ENCODE measurements at places on chromosomes 1 and 21. TPM values are rescaled to one million over a fixed set of nuclear protein-coding genes. Genes with fewer than 3 reads are reported as not detected.

DNA sequence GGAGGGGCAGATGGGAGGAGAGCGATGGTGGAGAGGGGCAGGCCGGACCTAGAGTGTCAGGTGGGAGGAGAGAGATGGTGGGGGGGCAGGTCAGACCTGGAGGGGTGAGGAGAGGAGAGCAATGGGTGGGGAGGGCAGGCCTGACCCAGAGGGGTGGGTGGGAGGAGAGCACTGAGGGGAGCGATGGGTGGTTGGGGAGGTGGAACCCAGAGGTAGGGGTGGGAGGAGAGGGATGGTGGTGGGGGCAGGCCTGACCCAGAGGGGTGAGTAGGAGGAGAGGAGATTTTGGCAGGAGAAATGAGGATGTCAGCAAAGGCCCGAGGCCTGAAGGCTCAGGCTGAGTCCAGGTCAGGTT lies 157.3 kb upstream of the VAMP3 start:
- no peak for DNase-seq

GRCh38 chr1:69611316-69611715 lies 43.6 kb downstream of the LRRC7 start:
- DNase-seq = no peak

GRCh38 chr21:33847588-33848248 lies 67.9 kb downstream of the ATP5PO start:
- no peak for DNase-seq

DNA sequence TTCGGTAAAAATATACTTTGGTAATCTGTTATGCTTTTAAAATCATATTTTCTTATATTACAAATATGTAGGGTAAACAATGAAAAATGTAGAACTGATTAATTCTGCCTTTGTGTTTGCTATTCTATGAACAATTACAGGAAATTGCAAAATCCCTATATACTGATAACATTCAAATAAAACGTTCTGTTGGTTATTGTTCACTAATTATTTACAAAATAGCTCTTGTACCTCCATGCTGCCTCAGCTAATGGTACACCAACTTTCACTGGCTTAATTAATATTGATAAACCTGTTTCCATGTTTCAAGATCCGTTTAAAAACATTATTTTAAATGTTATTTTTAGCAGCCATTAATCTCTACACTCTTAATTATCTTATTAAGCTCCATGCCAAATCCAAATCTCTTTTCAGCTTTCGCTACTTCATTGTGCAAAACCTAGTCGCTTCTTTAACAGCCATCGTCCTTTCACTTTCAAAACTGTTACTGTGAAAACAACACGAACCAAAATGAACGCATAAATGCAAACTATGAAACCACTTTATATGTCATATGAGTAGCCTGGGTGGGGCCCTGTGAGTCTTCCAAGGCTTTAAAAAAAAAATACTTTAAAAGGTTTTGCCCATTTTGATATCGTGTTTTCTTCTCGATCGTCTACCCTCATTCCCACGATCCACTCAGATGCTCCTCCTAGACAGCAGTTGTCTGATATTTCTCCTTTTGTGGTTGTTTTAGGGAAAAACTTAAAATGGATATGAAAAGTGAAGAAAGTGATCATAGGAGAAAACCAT lies 807.1 kb downstream of the USP25 start:
- no peak for DNase-seq

DNA sequence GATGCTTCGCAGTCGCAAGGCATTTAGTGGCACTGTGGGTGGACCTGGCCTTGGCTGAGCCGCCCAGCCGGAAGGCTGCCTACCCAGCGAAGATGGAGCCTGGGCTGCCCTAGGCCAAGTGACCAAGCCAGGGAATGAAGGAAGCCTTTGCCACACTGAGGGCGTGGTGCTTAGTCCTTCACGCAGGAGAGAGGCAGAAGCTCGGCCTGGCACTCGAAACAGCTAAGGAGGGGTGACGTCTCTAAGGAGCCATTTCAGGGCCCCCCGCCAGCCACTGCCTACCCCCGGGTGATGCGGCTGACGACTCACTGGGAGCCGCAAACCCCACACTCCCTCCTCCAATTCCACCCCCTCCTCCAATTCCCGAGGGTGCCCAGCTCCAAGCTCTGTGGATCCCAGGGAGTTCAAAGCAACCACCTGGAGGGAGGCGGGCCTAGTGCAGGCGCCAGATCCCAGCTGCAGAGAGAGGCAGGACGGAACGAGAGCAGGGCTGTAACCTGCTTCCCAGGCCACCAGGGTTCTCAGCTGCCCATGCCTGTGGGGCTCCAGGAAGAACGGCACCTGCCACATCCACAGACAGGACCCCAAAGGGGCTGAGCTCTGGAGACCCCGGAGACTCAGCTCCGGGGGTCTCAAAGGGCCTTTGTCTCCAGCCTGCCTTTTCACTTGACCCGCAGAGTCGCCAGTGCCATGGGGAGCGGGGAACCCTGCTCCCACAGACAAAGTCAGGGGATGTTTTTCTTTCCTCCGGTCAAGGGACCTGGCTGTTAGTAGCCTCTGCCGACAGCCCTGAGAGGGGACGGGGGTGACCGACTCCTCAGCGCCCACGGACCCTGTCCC lies 75.8 kb downstream of the ARHGEF16 start:
- DNase-seq = peak; percentile 48

- no peak for DNase-seq
Measured at GRCh38 chr1:96833376-96833775, 111.8 kb downstream of the PTBP2 start.

DNA sequence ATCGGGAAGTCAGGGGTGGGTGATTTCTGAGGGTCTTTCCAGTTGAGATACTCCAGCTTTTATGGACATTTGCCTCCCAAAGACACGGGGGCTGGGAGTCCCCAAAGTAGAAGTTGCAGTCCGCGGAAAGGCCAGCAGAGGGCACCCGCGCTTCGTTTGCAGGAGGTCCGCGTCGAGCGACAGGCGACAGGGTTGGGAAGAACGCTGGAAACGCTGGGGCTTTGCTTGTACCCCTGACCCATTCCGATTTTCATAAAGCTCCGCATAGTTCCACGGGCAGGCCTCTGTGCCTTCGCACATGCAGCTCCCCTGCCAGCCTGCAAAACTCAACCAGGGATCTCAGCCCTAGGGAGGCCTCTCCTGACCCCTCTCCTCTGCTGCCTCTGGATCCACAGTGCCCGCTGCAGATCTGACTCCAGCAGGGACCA lies 44.2 kb upstream of the LAPTM5 start:
- no peak for DNase-seq

DNA sequence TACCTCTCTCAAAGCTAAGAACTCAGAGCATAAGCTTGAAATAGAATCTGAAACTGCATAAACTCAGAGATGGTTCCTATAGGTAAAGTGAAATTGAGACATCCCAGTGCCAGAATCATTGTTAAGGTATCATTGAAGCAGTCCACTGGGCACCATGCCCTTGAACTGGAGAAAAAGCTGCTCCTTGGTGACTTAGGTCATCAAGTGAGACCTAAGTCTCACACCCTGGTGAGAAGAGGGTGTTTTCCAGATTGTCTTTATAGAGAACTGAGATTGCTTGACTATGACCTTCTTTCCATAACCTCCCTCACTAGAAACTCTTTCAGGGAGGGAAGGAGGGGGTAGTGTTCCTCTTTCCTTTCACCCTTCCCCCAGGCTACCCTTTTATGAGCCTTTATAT lies 9.4 kb upstream of the ATP6V1G3 start:
- no peak for DNase-seq

- DNase-seq = peak; percentile 16
Measured at GRCh38 chr1:225253784-225254183, 174.1 kb downstream of the LBR start.

- no peak for DNase-seq
Measured at GRCh38 chr1:15639931-15640330, 22.7 kb downstream of the DDI2 start.

GRCh38 chr1:171311771-171312558 lies 2.0 kb upstream of the FMO4 start:
- no peak for DNase-seq

Gene WNT3A
- total RNA-seq = 0.53 TPM

Gene KLF17
- total RNA-seq = not detected

Gene ATP1A4
- total RNA-seq = not detected

Gene CPLANE2
- 4.5 TPM for total RNA-seq

Gene DENND2D
- 44.9 TPM for total RNA-seq

Gene LRRC71
- not detected for total RNA-seq
